ENCODE measurements at places on chromosomes 2 and 18. TPM values are rescaled to one million over a fixed set of nuclear protein-coding genes. Genes with fewer than 3 reads are reported as not detected.

GRCh38 chr2:103183061-103183460 lies 421.2 kb downstream of the TMEM182 start:
- no peak for DNase-seq

- DNase-seq = no peak
Observed at GRCh38 chr2:84169871-84170270, 289.2 kb downstream of the SUCLG1 start.

IL1RL2 gene
- 0.21 TPM for total RNA-seq

GRCh38 chr2:23092831-23093230 lies 292.1 kb upstream of the KLHL29 start:
- no peak for DNase-seq

DNA sequence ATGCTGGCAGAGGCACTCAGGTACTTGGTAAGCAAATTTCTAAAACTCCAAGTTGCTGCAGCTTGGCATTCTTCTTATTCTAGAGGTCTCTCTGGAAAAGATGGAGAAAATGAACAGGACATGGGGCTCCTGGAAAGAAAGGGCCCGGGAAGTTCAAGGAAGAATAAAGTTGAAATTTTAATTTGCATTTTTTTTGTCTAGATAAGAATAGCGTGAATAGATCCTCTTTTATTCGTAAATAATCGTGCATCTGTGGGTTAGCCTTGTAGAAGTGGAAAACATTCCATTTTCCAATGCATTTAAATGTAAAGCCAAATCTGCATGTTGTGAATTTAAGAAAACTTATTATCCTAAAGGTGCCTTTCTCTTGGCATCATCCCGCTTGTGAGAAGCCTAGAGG lies 61.0 kb downstream of the TNFRSF11A start:
- DNase-seq = no peak

SKA1 gene
- total RNA-seq = 4.0 TPM

DNA sequence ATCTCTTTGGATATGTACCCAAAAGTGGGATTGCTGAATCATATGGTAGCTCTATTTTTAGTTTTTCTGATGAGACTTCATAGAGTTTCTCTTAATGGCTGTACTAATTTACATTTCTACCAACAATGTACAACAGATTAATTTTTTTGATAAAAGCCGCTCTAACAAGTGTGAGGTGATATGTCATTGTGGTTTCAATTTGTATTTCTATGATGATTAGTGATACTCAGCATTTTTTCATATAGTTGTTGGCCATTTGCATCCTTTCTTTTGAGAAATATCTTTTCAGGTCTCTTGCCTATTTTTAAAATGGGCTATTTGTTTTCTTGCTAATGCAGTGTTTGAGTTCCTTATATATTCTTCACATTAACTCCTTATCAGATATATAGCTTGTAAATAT lies 4.3 kb downstream of the IL18RAP start:
- no peak for DNase-seq

DNA sequence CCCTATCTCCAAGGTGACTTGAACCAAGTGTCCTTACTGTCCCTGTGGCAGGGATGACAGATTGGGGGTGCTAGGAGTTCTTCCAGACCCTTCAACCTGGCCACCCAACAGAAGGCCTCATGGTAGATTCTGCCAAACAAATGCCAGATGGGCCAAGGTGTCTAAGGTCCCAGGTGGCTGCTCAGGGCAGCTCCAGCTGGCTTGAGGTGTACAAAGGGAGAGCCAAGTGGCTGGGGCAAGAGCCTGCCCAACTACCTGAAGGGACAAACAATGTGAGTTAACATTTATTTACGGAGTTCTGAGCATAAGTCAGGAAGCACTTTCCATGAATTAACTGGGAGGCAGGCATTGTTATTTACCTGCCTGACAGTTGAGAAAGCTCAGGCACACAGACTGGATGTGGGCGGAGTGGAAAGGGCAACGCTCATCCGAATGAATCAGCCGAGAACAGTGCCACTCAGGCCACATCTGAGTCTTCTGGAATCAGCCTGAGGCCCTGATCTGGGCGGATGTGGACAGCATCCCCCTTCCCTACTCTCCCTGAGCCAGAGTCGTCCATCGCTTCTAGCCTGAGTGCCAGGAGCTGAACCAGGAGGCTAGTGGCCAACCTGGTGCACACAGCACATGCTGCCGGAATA lies 4.4 kb upstream of the KCNIP3 start:
- DNase-seq = no peak

NEU2 gene
- total RNA-seq = not detected

GRCh38 chr2:182142062-182142461 lies 156.4 kb downstream of the PPP1R1C start:
- DNase-seq = no peak

DNA sequence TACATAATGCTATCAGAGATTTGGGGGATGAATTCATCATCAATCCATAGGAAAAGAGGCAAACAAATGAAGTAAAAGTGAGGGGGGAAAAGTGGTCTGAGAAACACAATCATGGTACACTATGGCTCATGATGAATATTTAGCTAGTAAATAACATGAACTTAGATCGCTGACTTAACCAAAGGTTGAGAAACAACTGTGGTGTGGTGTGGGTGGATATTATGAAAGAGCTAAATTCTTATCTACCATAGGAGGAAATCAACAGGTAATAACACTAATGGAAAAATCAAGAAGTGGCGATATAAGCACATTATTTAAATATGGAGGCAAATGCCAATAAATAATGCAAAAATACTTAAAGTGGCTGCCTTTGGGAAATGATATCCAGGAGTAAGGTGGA lies 12.2 kb upstream of the TPRKB start:
- DNase-seq = no peak

ADAM23 gene
- total RNA-seq = 11.4 TPM

DNA sequence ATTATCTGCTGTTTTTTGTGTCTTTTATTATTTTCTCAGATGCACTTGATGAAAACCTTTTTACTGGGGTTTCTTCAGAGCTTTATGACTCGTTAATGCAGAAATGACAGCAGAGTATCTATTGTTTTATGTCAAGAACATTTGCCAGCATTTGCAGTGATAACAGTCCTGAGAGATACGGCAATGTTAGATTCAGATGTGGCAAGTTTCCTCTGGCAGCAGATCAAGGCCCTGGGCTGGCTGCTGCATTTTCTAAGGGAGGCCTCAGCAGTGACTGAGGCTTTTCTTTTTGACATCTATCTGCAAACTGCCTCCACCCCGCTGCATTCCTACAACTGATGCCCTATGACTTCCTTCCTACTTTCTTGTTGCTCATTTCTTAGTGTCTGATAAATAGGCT lies 40.2 kb downstream of the EFEMP1 start:
- DNase-seq = no peak

DNA sequence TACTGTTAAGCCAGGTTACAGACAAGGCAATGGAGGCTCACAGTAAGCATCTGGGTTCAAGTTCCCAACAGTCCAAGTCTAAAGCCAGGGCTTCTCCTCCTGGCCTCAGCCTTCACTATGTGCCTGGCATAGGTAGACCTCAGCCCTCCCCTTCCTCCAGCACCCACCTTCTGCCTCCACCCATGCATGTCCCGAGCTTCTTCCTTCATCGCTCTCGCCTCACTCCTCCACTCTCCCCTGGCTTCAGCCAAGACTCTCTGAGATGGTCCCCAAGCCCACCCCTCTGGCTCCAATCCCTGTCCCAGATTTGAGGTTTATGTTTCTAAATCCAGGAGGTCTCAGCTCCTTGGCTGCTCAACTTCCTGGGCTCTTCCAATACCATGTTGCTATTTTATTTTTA lies 26.9 kb downstream of the CENPA start:
- DNase-seq = peak; percentile 60

DNA sequence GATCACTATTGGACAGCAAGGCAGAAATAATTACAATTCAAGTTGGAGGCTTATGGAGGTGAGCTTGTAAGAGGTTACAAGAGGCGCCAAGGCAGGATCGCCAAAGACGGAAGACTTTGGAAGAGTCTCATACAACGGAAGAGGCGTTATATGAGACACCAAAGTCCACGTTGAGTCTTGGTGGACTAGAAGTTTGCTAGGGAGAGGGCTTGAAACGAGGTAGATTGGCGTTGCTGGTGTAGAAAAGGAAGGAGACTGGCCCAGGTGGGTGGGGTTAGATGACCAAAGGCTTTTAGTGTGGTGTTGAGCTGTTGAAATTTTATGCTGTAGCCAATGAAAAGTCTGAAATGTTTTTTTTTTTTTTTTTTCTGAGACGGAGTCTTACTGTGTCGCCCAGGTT lies 1.4 kb downstream of the MSH2 start:
- DNase-seq = peak; percentile 15

DNA sequence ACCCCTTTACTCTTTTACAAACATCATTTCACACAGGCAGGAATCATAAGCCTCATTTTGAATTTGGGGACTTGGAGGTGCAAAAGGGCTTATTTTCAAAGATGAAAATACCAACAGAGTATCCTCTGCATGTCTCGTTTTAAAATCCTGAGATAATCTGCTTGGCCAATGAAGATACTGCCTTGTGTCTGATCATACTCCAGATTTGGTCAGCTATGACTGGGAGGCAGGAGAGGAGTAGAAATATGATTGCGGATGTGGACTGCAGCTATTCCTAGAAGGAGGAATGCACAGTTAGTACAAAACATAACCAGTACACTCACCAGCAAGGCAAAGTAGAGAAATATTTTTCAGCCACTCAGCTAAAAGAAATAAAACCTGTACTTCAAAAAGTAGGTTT lies 342.3 kb downstream of the RPRM start:
- no peak for DNase-seq

DNA sequence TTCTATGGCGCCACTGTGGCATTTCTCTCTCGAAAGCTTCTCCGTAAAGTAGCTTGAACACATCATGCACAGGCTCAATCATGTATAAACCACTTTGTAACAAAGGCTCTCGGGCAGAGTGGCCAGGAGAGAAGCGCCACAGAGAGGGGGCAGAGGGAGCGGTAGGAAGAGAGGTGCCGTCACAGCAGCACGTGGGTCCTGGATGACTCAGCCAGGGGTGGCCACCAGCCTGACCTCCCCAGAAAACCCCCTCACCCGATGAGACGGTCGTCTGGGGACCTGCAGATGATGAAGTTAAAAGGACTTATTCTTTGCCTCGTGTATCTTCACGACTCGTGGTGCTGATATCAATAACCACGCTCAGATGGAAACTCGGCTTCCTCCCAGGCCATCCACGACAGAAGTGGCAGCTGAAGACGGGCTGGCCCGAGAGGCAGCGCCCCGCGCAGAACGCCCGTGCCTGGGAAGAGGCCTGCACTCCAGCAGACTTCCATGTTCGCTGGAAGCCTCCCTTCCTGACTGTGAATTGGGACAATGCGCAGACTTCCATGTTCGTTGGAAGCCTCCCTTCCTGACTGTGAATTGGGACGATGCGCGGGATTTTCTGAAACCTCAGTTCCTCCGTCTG lies 46.4 kb upstream of the MTCL1 start:
- DNase-seq = peak; percentile 79

DNA sequence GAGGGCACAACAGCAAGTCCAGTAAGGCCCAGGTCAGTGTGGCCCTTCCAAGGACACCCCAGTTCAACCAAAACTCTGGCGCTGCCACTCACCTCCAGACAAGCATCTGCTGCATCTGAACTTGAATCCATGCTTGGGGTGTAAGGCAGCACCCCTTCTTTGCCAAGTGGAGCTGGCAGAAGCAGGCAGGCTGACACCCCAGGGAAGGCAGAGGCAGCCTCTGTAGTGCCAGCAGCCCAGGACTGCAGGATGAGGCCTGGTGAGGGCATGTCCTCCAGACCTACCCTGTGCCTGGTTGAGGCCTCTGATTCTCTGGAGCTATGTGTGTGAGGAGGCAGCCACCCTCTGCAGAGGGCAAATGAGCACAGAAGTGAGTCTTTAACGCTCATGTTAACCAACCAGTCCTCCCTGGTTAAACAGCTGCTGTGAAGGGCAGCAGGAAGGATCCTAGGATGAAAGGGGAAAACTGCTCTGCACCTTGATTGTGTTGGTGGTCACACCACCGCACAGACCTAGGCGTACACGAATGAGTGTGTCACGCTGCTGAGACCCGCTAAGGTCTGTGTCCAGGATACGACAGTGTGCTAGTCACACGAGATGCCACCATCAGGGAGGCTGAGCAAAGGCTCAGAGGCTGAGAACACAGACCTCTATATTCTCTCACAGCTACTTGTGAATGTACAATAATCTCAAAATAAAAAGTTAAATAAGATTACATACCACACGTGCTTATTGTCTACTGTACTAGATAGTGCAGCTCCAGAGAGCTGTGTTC lies 2.2 kb downstream of the PARD6G start:
- peak; percentile 53 for DNase-seq

- DNase-seq = no peak
Observed at GRCh38 chr2:102301867-102302362, 9.4 kb upstream of the IL1RL1 start.

DNA sequence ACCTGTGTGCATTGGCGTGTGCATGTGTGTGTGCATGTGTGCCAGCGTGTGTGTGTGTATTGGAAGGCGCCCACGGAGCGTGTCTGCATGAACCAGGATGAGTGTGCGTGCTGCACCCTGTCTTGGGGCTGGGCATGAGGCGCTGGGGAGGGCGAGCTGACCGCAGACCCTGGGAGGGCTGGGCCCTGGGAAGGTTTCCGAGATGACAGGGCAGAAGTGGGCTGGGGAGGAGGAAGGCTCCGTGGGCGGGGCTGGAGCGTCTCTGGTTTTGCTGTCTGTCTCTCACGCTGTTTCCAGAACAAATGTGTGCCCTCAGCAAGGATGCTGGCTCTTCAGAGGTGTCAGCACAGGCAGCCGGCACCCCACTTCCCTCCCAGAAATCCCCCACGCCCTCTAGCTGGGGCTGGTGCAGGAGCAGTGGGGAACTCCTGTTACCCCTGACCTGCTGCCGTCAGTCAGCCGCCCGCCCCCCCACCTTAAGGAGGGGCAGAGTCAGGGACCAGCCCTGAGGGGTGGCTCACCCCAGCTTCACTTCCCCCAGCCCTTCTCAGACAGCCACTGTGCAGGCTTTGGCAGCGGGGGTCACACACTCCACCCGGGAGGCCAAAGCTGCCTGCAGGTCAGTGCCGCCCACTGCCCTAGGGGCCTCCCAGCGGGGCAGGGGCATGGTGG lies at the start of gene GPR35:
TSS of gene GPR35 (plus strand) at position 531 of the 672 bp plus-strand sequence. CDS start 4,473 bp downstream, outside the sequence.
- DNase-seq = no peak

SERPINB10 gene
- total RNA-seq = not detected

CCL20 gene
- total RNA-seq = not detected

- DNase-seq = no peak
Observed at GRCh38 chr2:220586980-220587530, 959.6 kb downstream of the SLC4A3 start.

SLC9A2 gene
- not detected for total RNA-seq

ASIC4 gene
- 0.13 TPM for total RNA-seq

ARHGAP28 gene
- 22.8 TPM for total RNA-seq

- DNase-seq = peak; percentile 90
Observed at GRCh38 chr18:45920367-45920766, 46.8 kb downstream of the EPG5 start.

DNA sequence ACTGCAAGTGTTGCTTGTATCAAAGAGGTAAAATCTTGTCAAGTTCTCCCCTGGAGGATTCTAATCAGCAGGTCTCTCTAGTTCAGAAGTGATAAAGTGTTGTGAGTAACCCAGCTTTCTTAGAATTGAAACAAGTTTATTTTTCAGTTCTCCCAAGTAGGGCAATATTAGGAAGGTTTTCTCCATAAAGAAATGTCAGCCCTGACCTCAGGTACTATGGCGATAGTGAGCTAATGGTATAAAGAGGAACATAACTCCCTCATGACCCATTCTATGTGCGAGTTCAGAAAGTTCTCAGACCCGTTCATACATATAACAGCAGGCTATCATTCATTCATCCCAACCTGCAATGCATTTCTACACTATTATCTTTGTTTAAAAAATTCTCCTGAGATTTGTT lies 421.1 kb upstream of the SETBP1 start:
- DNase-seq = no peak

All from osteocyte (in vitro differentiated cells).